COLO829 (cell line): ENCODE measurements at places on chromosomes 2 and 18.

GRCh38 chr2:10535703-10536102 lies 87.6 kb upstream of the ODC1 start:
- DNase-seq, result no peak

DNA sequence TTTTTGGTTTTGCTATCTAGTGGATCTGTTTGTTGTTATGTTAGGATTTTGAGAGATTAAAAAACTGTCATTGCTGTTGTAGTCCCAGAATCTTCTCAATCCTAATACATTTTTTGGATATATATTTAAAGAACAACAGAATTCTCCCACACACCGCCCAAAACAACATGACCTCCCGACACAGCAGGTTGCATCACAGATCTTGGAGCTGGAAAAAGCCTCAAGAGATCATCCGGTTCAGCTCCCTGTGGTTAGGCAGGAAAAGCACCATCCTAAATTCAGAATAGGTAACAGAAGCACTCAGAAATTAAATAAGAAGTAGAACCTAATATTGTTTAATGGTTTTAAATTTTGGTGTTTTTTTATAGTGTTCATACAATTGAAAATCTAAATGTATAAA lies 251.4 kb upstream of the STON1 start:
- DNase-seq, result no peak

GRCh38 chr2:54879598-54880332 lies 156.3 kb downstream of the EML6 start:
- no peak for DNase-seq

- DNase-seq, result no peak
These were observed 14.6 kb upstream of the TMEM214 start for GRCh38 chr2:27018142-27018541.

DNA sequence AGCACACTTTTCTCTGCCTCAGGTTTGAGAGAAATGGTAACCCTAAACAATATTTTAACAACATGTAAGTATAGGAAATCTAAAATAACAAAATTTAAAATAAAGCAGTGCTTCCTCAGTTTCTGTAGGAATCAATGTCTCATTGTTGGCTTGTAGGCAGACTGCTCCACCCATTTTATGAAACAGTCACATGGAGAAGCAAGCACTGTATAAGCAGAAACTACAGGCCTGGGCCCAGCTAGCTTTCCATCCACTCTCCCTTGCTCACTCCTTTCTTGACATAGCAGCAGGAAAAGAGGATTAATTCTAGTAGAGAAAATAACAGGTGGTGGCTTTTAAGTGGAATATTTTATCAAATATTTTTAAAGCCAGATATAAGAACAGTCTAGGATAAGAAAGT lies 97.2 kb downstream of the PLEKHM3 start:
- DNase-seq, result peak; percentile 22

DNA sequence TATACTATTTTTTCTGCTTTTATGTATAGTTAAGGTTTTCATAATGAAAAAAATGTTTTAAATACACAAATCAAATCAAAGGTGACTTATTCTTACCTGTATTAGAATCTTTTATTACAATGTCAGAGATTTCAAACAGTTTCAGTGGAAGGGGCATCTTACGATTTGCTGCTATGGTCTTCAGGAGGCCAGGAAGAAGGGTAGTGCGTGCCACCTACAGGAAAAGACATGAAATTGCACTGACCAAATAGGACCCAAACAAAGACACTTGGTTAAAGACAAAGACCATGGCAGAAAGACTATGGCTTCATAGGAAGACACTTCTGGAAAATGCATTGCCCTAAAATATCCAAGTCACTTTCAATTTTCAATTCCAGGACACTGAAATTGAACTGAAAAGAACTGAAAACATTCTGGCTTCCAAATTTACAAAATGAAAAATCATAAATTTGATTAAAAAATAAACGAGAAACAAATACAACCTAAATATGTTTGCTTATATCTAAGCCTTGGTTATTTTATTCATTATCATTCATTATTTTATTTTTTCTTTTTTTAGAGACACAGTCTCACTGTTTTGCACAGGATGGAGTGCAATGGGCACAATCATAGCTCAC lies 42.1 kb downstream of the FARSB start:
- peak; percentile 79 for DNase-seq
